ENCODE measurements at places on chromosomes 16 and 17. TPM values are rescaled to one million over a fixed set of nuclear protein-coding genes. Genes with fewer than 3 reads are reported as not detected.

The IL34 gene
- total RNA-seq = 6.1 TPM

The CEP20 gene
- 30.9 TPM for total RNA-seq

The FOXN1 gene
- total RNA-seq = not detected

The ADAMTS18 gene
- 0.22 TPM for total RNA-seq

The IRX3 gene
- 12.7 TPM for total RNA-seq

The DHRS7C gene
- total RNA-seq = not detected

The MYCBPAP gene
- total RNA-seq = 0.44 TPM

The RHOT1 gene
- 54.7 TPM for total RNA-seq

The ADAD2 gene
- total RNA-seq = not detected

The C17orf78 gene
- total RNA-seq = not detected

The CRYBA1 gene
- total RNA-seq = not detected

The MPRIP gene
- 127 TPM for total RNA-seq

The OTOP3 gene
- not detected for total RNA-seq

The OSGIN1 gene
- total RNA-seq = 5.9 TPM

The MYH1 gene
- total RNA-seq = not detected

The KRT25 gene
- not detected for total RNA-seq

The KCNJ16 gene
- total RNA-seq = not detected

The SLC38A8 gene
- total RNA-seq = not detected

The MT1F gene
- not detected for total RNA-seq

The ODAD4 gene
- 0.57 TPM for total RNA-seq

Measured in placental pericyte (primary cell).